ENCODE measurements at places on chromosomes 5 and 9. TPM values are rescaled to one million over a fixed set of nuclear protein-coding genes. Genes with fewer than 3 reads are reported as not detected.
A peak's percentile ranks its signal among the peaks of the same experiment; 100 is the strongest.

EGFLAM gene
- total RNA-seq: not detected

- H3K27ac ChIP-seq: no peak overlapping the region
- no peaks in the 10 kb centered on the region for H3K4me1 ChIP-seq
- no peaks in the 10 kb centered on the region for H3K36me3 ChIP-seq
- H3K27me3 ChIP-seq: no peaks in the 10 kb centered on the region
Observed at GRCh38 chr5:3836528-3836927, 240.9 kb downstream of the IRX1 start.

- H3K27me3 ChIP-seq: no peaks in the 10 kb centered on the region
- peaks cover 96% of the 10 kb centered on the region for H3K4me1 ChIP-seq
- peaks cover 80% of the 10 kb centered on the region for H3K36me3 ChIP-seq
- DNase-seq: no peak
- peak overlapping the region; percentile 87 for H3K27ac ChIP-seq
Observed at GRCh38 chr9:89465726-89466308, 32.1 kb downstream of the SEMA4D start.

- H3K27me3 ChIP-seq: no peaks in the 10 kb centered on the region
- H3K4me3 ChIP-seq: no peak overlapping the region
- H3K36me3 ChIP-seq: peaks cover 88% of the 10 kb centered on the region
- H3K27ac ChIP-seq: no peak overlapping the region
Observed at GRCh38 chr5:157241483-157241882, 24.4 kb upstream of the CYFIP2 start.

DNA sequence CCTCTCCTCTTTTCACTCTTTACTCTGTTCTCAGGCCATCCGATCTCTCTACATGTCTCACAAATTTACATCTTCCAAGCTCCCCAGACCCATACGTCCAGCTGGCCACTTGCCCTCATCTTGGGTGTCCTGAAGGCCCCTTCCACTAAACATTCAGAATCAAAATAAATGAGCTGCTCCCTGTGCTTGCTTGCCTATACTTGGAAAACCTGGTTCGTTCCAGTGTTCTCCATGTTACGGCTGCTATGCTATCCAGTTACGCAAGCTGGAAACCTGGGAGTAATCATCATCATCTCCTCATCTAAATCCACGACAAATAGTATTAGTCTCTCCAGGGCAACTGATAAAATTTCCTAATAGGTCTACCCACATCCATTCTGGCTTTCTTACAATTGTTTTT, 165.0 kb upstream of the FBXL17 start:
- no peaks in the 10 kb centered on the region for H3K4me1 ChIP-seq
- H3K27ac ChIP-seq: no peak overlapping the region
- peaks cover 8% of the 10 kb centered on the region for H3K27me3 ChIP-seq
- H3K36me3 ChIP-seq: no peaks in the 10 kb centered on the region
- no peak overlapping the region for H3K4me3 ChIP-seq

All from activated CD8-positive, alpha-beta memory T cell treated with anti-CD3 and anti-CD28 coated beads, Interleukin-2, amount 10 ng/mL, durations not matched to agents 7 days and 5 days (primary cell).